Right ventricle myocardium inferior (tissue), 1 donor: ENCODE measurements at places on chromosomes 7 and 10.

- DNase-seq, result no peak
Measured at GRCh38 chr10:132558516-132559413, 21.2 kb downstream of the INPP5A start.

GRCh38 chr10:10818082-10818481, 199.6 kb upstream of the CELF2 start:
- no peak for DNase-seq

DNA sequence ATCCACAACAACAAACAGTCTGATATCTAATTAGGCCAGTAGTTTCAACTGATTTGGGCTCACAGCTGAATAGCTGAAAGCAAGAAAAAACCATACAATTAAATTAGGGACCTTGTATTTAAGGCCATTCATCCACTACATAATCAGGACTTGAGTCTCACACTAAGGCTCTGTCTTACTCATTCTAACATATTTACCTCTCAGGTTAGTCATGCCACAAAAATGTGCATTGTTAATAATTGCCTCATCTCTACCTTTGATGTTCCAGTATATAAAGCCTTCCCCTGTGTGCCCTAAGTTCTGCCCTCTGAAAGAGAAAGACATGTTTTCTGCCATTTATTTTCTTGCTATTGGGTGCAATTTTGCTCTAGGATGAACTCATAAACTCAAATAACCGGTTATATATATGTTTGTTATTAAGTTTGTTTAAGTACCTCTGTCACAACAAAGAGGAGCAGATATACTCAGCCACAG, 5.3 kb upstream of the C1GALT1 start:
- DNase-seq, result no peak

DNA sequence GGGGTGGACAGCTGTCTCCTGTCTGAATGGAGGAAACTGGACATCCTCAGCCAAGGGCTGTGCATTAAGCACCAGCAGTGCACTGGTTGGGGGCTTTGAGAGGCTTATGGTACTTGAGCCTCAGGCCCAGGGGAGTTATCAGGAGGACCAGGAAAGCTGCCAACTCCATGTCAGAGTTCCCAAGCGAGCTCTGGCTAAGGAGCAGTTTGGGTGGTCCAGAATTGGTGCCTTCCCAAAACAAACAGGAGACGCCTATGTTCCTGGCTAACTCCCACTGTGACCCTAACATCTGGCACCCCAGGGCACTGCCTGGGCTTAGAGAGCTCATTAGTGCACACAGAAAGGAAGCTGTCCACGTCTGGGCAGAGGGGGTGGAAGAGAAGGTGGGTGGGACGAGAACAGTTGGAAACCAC, 408.6 kb upstream of the NPVF start:
- DNase-seq, result peak; percentile 73

DNA sequence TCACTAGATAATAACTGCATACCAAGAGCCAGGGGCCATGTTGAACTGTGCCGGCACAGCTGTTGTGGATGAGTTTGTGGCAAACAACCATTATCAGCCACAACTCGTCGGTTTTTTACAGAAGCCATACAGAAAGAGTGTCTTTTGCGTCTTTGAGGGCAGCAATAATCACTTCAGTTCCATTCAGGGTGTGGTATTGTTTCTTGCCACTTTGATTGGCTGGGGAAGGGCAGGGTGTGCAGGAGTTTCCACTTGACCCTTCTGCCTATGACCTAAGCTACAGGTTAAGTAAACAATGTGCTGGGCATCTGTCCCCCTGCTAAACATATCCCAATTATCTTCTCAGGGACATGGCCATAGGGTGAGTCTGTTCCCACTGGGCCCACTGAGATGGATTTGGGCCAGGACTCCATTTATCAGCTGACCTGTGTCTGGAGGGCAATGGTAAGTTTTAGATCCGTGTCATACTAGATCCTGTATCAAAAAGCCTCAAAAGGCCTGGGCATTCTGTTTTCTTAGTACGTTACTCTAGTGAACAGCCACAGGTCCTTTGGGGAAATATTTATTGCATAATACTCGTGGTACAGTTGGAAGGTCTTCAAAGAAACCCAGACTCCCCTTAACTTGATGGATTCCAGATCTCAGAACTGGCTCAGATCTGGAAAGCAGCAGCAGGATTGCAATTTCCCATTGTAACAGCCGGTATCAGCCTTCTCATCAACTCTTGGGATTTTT, 15.9 kb downstream of the ZNF3 start:
- DNase-seq, result no peak

GRCh38 chr10:43273543-43273942, 6.7 kb upstream of the RASGEF1A start:
- DNase-seq, result peak; percentile 72

DNA sequence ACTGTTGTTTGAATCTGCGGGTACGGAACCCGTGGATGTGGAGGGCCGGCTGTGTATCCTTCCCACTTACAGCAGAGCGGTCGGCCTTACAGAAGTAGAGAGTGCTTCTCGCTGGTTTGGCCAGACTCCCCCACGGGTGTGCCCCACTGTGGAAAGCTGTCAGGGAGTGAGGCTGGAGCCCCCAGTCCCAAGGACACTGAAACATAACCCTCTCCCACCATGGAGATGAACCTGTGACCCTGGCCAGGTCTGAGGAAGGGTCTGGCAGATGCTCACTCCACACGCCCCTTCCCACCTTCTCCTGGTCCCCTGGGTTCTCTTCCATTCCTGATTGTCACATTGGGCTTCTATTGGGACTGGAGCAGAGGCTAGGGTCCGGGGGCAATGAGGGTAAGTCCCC, 39.6 kb downstream of the TSPAN15 start:
- DNase-seq, result no peak

- no peak for DNase-seq
Measured at GRCh38 chr10:104492329-104492940, 138.8 kb downstream of the CFAP58 start.

- DNase-seq, result no peak
Measured at GRCh38 chr7:130982160-130982638, 248.2 kb upstream of the KLF14 start.

DNA sequence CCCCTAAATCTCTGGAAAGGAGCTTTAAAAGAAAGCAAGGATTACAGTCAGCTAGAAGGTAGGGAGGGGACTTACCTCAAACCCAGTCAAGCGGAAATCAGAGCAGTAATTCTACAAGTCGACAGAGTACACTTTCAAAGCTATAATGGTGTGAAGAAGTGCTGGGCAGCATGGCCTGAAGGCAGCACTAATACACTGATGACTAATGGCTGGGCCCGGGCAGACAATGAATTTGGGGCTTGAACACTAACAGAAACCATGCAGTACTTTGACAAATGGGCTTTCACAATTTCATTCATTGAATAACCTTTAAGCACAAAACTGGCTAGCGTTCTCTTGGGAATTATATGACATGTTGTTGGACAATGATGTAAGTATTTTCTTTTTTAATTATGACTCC, 4.7 kb downstream of the GLI3 start:
- no peak for DNase-seq

- DNase-seq, result no peak
Measured at GRCh38 chr7:30974605-30975255, 11.0 kb downstream of the GHRHR start.

- no peak for DNase-seq
Measured at GRCh38 chr10:108453166-108453565, 1288.7 kb upstream of the SORCS1 start.

- DNase-seq, result peak; percentile 88
Measured at GRCh38 chr7:155205368-155206317, 92.0 kb upstream of the INSIG1 start.

- no peak for DNase-seq
Measured at GRCh38 chr7:47318395-47319182, 263.3 kb downstream of the TNS3 start.

DNA sequence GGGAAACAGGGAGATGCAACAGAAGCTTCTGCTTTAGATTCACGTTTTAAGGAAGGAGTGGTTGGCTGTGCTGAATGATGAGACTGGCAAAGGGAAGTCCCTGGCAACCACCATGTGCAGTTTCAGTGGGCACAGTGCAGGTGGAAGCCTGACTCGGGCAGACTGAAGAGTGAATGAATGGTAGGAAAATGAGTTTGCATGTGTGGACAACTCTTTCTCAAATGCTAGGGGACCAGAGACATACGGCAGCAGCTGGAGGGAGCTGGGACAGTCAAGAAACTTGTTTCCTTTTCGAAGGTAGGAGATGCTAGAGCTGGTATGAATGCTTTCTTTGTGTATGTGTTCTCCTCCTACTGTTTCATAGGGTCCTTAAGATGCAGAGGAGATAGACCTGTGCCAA, 29.0 kb downstream of the PODXL start:
- no peak for DNase-seq
